ENCODE measurements at places on chromosomes 6 and 20.

DNA sequence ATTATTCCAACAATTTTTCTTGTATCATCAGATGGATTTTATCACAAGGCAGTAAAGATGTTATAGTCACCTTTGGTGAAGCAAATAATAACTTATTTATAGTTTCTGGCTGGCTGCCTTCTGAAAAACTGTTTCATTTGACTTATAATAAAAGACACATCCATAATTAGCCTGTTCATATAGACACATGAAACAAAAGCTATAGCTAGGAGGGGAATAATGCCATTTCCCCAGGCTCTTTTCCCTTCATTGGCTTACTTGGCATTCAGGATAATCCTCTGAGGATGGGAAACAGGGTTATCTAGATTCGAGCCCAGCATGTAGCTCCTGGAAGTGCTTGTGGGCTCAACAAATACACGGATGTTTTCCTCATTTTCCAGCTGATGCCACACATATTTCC is 17.5 kb downstream of the MMP24 start:
- no peak for DNase-seq

DNA sequence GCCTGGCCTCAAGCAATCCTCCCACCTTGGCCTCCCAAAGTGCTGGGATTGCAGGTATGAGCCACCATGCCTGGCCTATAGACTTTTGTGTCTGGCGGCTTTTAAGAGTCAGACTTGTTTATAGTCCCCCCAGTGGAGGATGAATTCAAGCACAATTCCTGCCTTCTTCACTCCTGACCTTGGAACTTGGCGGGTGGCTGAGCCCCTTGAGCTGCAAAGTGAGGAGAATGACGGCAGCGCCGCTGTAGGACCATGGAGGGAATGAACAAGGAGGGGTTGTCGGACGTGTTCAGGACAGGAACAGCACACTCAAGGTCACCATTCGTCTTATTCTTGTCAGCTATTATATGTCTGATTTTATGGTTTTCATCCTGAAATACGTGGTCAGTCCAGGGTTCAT is 265.4 kb downstream of the CDH4 start:
- DNase-seq: no peak

- peak; percentile 7 for DNase-seq
These were observed 25.5 kb upstream of the KCNK16 start for GRCh38 chr6:39347906-39348585.

DNA sequence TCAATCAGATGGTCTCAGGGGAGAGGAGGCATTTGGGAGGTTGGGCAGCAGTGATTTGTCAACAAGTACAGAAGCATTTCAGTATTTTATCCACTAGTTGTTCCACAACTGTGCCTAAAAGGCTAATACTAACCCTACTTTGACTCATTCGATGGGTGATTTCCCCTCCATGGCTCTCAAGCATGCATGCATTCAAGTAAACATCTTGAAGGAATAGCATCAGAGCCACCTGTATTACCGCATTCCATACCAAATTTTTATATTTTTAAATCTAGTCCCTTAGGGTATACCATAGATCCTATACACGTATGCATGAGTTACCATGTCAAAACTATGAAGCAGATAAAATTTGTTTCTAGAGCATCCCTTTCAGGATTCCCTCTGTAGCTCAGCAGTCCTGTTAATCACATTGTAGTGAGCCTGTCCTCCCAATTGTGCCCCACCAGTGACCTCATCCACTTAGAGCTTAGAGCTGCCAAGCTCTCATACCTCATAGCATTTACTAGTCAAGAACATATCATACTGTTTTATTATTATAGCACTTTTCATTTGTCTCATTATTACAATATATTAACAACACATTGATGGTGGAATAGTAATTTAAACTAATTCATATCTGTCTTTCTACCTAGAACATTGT is 213.8 kb downstream of the LAMA2 start:
- no peak for DNase-seq

DNA sequence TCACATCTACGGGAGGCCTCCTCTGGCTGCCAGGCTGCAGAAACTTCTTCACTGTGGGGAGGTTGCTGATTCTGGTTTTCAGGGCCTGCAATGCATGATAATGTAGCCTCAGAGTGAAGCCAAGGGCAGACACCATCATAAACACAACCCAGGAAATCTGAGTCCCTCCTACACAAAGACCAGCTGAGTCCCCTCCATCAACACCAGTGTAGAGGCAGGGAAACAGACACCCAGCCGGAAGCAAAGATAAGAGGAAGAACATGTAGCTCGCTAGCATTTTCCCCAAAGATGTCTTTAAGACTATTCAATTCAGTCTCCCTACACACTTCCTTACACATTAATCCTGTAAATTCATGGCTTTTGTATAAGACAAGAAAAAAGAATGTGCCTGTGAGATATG is 23.6 kb downstream of the GSTA2 start:
- DNase-seq: no peak

- DNase-seq: no peak
These were observed 455.0 kb downstream of the GJA1 start for GRCh38 chr6:121890307-121890910.

GRCh38 chr6:121838842-121839241 is 403.4 kb downstream of the GJA1 start:
- DNase-seq: no peak

- DNase-seq: no peak
These were observed 34.5 kb downstream of the BMP7 start for GRCh38 chr20:57231951-57232428.

DNA sequence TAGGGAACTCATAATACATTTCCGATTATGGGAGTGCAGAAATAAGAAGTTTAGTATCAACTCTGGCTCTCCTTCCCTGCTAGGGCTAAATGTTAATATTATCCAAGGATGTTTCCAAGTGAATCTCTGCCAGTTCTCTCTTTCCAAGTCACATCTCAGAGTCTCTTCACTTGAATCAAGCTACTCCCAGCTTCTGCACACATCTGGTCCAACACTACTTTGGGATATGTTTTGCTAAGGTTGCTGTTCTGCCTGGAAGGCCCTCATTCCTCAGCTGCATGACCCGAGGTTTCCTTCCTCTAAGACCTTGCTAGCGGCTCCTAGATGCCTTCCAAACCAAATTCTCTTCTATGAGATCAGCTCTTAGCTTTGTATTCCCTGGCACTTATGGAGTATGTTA is 331.8 kb downstream of the GJA1 start:
- no peak for DNase-seq
